ENCODE measurements at places on chromosomes 4 and X.

GRCh38 chrX:51860679-51861078 lies 32.7 kb upstream of the MAGED1 start:
- DNase-seq, result no peak

GRCh38 chr4:42683393-42683792 lies 26.5 kb upstream of the ATP8A1 start:
- DNase-seq, result no peak

GRCh38 chr4:40514497-40514951 lies 115.1 kb downstream of the RBM47 start:
- DNase-seq, result no peak

DNA sequence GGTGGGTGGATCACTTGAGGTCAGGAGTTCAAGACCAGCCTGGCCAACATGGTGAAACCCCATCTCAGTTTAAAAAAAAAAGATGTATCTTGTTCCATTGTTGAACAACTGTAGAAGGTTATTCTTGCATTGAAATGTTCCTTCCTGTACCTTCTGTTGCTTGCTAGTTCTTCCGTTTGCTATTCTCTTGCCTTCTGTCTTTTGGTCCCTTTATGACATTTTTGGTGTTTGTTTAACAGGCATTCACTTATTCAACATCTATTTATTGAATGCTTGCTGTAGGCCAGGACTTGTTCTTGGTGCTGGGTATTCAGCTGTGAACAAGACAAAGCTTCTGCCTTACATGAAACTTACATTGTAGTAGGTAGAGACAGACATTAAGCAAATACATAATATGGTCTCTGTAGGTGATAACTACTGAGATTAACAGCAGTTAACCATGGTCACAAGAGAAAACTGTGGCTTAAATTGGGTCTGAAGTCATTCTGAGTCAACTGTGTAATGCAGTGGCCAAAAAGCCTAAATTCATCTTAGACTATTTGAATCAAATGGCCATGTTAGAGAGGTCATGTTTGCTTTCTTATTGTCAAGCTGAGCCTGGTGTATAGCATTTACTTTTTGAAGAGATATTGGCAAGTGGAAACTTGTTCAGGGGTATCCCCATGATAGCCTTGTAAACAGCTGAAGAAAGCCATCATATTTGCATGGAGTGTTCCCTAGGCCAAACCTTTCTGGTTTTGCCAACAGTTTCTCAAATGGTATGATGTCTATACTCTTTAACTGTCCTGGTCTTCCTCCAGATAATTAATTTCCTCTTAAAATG lies 35.6 kb downstream of the GAB1 start:
- DNase-seq, result no peak

DNA sequence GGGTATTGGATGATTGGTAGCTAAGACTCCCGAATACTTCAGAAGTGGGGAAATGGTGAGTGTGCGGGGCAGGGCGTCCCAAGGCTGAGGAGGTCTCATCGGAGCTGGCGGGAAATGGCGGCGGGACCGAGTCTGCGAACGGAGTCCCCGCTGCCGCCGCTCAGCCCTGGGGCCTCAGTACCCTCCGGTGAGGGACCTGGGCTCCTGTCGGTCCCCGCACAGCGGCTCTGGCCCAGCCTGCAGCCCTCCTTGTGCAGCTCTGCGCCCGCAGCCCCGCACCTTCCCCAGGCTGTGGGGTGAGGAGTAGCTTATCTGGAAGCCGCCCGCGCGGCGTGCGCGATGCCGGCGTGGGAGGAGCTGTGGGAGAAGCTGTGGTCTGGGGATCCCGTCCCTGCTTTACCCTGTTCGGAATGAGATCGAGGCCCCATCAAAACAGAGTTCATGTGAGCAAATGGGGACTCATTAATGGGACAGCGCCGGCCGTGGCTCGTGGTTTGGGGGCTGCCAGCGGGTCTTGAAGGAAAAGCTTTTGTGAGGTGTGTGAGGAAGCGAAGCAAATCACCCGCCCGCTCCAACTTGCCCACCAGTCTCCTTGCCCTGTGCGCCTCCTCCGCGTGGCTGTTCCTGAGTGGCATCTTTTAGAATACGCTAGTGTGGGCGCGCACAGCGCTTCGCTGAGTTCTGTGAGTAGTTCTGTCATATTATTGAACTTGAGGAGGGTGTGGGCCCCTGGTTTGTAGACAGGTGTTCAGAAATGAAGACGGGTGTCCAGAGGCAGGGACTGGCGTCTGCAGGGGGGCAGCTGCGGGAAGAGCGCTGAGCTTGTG lies 531 bp downstream of the ZNF141 start:
- peak; percentile 71 for DNase-seq

DNA sequence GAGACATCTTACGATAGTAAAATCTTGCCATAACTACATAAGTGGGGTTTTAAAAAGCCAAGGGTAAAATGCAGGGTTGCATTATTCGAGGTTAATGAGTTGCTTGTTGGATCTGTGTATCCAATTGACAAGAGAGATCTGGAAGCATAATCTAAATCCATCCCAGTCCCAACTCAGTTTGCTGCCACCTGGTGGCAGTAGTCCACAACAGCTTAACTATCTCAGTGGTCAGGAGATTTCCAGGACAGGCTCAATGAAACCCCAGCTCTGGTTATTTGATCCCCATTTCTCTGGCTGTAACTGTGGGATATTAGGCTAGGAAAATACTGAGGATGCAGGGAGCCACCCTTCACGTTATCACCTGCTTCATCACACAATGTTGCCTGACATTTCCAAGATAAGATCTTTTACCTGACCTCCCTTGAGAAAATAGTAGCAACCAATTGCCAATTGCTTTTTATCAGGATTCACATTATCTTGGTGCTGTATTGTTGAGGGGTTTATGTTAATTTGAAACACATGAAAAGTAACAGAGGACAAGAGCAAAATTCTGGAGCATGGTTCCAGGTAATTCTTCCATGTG lies 88.2 kb upstream of the TNIP3 start:
- peak; percentile 72 for DNase-seq

GRCh38 chr4:83658806-83659205 lies 122.9 kb downstream of the GPAT3 start:
- DNase-seq, result no peak

- DNase-seq, result no peak
These were observed 72.9 kb downstream of the SHOX start for GRCh38 chrX:703466-703865.

DNA sequence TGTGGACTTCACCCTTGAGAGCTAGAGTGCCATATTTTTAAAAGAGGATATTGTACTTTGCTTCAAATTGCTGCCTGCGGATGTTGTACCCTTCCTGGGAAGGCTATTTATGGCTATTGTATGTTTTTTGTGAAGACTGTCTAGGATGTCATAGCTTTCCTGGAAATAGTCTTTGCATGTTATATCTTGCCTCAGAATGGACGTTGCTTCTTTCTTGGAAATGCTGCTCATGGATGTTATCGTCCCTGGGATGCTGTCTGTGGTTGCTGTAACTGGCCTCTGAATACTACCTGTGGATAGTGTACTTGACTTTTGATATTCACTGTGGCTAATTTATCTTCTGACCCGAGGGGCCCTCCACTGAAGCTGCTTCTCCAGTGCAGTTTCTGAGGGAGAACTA lies 146.8 kb downstream of the ENOX2 start:
- no peak for DNase-seq

DNA sequence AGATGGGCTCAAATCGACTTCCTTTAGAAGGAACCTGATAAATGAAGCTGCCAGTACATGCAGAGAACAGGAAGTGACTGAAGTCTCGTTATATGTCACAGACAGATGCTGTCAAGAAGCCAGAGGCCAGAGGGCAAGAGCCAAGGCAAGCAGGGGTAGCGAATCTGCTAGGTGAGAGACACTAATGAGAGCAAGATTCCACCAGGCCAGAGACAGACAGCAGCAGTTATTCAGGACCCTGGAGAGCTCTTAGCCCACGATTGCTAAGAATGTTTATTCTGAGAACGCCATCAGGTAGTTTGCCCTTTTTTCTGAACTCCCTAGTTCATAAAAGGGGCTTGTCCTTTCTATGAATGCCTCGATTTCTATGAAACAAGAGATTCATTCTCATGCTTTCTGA lies 73.7 kb downstream of the BEND2 start:
- DNase-seq, result peak; percentile 10

GRCh38 chr4:166594326-166594946 lies 639.9 kb downstream of the SPOCK3 start:
- no peak for DNase-seq

- DNase-seq, result no peak
These were observed 163.4 kb downstream of the BANK1 start for GRCh38 chr4:101953949-101954348.
